DND-41 (cell line): ENCODE measurements at places on chromosomes 4 and X.

GRCh38 chrX:95860127-95860526 lies 824.5 kb upstream of the DIAPH2 start:
- no peak for DNase-seq

DNA sequence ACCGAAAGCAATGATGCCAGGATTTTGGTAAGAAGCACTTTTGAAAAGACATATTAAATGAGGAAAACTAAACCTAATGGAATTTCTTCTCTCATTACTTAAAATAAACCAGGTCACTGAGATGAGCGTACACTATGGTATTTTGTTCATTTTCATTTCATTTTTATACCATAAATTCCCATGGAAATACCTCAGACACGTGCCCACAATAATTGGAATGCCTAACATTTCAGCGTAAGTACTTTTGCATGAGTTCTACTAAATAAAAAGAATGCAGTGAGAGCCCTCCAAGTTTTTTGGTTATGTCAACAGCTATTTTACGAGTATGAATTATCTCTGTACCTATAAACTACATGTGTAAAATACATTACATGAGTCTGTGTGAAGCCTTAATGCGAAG lies 3.2 kb downstream of the CAMK2D start:
- no peak for DNase-seq

DNA sequence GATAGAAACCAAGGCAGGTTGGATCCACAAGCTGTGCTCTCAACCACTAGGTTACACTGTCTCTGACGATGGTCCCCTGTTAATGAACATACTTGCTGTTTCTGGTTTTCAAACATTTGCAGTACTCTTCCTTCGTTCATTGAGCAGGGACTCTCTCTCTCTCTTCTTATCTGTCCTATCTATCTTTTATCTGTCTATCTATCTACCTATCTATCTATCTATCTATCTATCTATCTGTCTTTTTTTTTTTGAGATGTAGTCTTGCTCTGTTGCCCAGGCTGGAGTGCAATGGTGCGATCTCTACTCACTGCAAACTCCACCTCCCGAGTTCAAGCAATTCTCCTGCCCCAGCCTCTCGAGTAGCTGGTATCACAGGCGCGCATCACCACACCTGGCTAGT lies 9.4 kb upstream of the CT47C1 start:
- DNase-seq, result no peak

DNA sequence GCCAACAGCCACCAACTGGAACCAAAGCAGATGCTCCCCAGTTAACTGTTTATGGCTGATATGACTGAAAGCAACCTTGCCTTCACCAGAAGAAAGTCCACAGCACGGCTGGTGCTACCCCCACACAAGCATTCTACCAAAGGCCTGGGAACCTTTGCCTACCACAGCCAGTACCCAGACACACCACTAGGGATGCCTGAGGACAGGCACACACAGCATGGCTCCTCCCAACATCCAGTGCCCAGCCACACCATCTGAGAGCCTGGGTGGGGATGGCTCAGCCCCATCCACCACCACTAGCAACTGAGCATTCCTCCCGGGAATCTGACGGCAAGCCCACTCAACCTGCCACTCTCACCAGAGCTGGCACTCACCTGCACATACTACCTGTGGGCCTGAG lies 178.6 kb downstream of the SLC7A11 start:
- no peak for DNase-seq

GRCh38 chrX:41066969-41067368 lies 18.3 kb upstream of the USP9X start:
- DNase-seq, result no peak
